ENCODE measurements at places on chromosomes 11 and 22.

DNA sequence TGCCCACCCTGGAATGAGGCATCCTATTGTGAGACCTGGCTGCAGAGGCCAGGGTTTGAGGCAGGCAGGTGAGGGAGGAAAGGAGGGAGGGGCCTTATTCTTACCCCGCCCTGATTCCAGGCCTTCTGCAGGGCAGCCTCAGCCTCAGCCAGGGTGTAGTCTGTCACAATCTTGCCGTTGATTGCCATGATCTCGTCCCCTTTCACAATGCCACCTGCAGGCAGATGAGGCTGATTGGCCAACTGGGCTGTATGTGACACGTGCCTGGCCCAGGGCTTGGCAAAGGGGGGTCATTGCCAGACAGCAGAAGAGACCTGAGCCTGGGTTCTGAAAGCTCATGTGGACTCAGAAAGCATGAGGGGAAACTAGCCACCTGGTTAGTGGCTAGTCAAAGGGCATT is 21.4 kb upstream of the ABCC8 start:
- DNase-seq: peak; percentile 83

GRCh38 chr22:31574055-31574670 is 77.8 kb downstream of the SFI1 start:
- DNase-seq: no peak

DNA sequence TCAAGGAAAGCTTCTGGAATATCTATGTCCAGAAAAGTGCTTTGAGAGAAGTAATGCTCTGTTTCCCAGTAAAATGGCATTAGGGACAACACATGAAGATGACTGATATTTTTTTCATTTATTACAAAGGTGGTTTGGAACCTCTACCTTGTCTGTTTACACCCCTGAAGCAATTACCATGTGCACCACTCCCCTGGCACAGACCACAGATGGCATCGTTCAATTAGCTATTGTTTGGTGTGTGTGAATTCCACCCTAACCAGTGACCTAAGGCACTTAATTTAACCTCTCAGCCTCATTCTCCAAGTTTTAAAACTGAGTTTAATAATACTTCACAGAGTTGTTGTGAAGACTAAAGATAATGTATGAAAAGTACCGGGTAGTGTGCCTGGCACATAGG is 127.6 kb upstream of the BMAL1 start:
- no peak for DNase-seq

DNA sequence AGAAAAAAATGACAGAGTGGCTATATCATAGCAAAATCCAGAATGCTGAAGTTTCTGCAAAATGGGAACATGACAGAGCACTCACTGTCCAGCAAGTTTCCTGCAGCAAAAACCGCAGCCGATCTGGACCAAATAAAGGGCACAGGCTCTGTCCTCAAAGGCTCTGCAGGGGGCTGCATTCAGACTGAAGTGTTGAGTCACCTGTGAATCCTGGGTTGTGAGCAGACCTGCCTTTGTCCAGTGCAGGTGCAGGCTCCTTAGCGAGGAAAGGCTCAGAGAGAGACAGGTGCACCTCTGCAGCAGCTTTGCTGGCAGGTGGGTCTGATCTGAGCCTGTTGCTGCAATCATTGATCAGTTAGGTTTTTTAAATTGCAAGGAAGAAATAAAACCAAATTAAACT is 29.3 kb upstream of the NFAM1 start:
- DNase-seq: peak; percentile 31

GRCh38 chr11:95299078-95299679 is 68.2 kb upstream of the SESN3 start:
- DNase-seq: no peak

DNA sequence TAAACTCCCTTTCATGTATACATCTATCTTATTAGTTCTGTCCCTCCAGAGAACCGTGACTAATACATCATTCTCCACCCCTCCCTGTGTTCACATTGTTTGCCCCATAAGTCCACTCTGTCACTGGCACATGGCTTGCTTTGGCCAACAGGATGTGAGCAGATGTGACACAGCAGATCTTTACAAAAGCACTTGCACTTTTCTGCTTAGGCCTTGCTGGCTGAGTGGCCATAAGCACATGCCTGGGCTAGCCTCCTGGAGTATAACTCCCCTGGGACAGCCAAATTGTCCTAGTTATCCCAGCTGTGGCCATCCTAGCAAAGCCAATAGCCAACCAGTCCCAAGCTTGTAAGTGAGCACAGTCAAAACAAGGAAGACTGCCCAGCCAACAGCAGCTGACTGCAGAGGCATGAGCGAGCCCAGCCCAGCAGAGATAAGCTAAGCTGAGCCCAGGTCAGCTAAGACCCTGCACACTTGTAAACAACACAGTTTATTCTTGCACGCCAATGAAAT is 9.7 kb upstream of the RCN1 start:
- DNase-seq: no peak

- DNase-seq: no peak
Observed at GRCh38 chr11:95563173-95563572, 226.4 kb downstream of the FAM76B start.

- no peak for DNase-seq
Observed at GRCh38 chr11:108734956-108735559, 70.2 kb downstream of the DDX10 start.

GRCh38 chr11:5808500-5809121 is at the start of gene OR52N2:
Gene OR52N2 (plus strand): TSS chr11:5808924. CDS start chr11:5820336, 11,412 bp downstream.
- peak; percentile 6 for DNase-seq

DNA sequence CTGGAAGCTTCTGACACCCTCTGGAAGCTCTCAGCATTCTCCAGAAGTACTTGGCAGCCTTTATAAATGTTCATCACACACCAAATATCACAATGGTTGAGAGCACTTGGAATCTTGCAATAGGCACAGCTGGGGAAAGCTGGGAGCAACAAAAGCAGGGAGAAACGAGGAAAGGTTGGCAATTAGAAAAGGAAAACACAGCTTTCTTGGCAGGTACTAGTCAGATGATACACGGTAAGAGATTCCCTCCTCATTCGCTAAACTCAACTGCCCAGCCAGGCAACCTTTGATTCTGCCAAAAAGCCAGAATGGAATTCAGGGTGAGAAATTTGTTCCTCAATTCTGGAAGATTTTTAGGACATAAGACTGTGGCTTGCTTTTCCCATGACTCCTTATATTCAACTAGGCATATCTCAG is 576.9 kb upstream of the ANO5 start:
- peak; percentile 19 for DNase-seq

GRCh38 chr11:78127403-78127802 is 12.0 kb downstream of the ALG8 start:
- DNase-seq: no peak

DNA sequence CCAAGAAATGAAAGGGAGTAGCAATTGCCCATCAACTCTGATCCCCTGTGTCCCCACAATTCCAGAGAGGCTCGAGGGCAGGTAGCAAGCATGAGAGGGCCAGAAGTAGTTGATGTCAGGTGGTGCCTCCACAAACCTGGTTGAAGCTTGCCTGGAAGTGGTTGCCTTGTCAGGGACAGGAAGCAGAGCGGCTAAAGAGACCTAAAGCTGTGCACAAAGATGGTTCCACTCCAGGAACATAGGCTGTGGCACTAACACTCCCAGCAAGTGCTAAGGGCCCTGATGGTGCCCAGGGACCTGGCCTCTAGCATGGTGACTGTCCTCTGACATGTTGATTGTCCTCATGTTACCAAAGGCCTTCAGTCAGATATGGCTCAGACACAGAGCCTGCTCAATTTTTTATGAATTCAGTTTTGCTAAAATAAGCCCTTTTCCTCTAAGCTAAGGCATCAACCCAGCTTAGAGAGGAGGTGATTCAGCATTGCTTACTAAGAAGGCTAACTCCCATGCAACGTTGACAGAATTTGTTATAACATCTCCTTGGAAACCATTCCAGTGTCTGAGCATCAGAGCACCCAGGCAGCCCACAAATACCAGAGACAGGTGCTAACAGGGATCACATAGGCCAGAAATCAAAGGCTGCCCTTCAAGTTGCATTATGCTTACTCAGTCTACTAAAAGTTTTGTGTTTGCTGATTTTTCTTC is 196.3 kb upstream of the ARHGAP20 start:
- DNase-seq: no peak

GRCh38 chr11:6682591-6682935 is 577 bp downstream of the MRPL17 start:
- no peak for DNase-seq

DNA sequence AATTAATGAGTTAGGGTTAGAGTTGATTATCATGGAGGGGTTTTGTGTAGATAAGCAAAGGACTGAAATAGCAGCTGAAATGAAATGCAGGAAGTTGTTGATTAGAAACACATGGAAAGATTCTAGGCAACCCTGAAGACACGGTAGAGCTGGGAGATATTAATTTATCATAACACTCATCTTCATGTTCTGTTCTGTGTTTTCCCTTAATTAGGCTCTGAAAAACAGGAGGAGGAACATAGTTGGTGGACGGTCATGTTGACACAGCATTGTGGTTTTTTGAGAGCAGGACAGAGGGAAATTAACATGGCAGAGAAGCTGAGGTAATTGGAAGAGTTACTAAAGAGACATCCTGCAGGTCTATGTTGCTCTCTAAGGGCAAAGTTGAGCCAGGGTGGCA is 138.8 kb upstream of the UBASH3B start:
- DNase-seq: no peak

- DNase-seq: no peak
Observed at GRCh38 chr11:73087730-73088129, 54.4 kb downstream of the FCHSD2 start.

GRCh38 chr11:62324731-62325556 is 12.3 kb upstream of the ASRGL1 start:
- DNase-seq: no peak

DNA sequence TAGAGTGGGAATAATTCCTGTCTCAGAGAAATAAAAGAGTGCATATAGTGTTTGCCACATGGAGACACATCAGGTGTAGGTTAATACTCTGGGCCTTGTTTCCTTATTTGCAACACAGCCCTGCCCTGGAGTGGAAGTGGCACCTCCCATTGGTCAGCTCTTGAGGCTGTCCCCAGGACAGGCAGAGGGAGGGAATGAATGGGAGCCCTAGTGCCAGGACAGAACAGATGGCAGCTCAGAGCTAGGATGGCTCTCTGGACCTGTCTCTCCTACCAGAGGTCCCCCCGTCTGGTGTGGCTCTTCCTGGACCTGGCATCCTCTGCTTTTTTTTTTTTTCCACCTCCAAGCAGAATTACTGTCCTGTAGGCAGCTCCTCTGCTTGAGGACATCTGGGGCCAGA is 35.6 kb downstream of the LIMK2 start:
- no peak for DNase-seq

GRCh38 chr11:120703358-120704152 is 192.0 kb downstream of the GRIK4 start:
- no peak for DNase-seq

DNA sequence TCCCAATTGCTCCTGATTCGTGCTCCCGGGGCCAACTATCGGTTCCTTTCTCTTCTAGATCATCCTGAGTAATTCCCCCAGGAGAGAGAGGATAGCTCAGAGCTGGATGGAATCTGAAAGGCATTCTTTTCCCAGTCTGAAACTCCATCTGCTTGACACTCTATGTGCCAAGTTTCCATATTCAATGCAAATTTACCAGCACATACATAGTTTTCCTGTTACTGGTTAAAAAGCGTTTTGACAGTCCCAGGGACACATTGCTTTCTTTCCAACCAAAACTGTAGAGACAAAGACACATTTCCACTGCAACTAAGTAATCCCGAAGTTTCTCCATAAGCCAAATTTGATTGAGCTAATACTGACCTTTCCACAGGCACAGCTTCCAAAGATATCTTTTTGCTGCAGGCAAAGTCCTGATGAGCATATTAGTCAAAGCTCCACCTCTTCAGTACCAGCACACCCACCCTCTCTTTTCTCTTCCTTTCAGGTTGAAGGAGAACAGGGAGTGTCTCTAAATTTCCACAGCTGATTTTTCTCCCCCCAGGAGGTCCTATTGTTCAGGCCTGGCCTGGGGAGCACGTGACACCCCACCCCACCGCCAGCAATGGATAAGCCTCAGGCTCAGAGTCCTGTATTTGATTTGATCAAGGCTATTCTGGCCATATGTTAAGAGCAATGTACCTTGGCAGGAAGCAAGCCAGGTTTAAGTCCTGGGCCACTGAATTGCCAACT is 9.7 kb upstream of the ANKK1 start:
- DNase-seq: no peak

GRCh38 chr22:47920380-47920959 is 1158.0 kb downstream of the TBC1D22A start:
- DNase-seq: no peak

DNA sequence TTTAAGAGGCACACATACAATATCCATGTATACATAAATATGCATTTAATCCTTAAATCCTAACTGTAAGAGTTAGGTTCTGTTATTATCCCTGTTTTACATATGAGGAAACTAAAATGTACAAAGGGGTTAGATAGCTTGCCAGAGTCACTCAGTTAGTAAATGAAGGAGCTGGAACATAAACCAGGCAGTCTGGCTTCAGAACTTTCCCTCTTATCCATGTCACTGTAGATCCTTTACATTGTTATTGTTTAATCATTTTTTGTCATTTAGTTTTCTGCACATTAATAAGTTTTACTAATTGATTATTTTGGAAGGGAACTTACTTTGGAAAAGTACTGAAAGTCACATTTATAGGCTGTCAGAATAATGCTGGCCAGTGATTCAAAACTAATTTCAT is 282.4 kb downstream of the TMEM135 start:
- DNase-seq: no peak

- DNase-seq: no peak
Observed at GRCh38 chr11:65859812-65860277, 388 bp upstream of the MUS81 start.

DNA sequence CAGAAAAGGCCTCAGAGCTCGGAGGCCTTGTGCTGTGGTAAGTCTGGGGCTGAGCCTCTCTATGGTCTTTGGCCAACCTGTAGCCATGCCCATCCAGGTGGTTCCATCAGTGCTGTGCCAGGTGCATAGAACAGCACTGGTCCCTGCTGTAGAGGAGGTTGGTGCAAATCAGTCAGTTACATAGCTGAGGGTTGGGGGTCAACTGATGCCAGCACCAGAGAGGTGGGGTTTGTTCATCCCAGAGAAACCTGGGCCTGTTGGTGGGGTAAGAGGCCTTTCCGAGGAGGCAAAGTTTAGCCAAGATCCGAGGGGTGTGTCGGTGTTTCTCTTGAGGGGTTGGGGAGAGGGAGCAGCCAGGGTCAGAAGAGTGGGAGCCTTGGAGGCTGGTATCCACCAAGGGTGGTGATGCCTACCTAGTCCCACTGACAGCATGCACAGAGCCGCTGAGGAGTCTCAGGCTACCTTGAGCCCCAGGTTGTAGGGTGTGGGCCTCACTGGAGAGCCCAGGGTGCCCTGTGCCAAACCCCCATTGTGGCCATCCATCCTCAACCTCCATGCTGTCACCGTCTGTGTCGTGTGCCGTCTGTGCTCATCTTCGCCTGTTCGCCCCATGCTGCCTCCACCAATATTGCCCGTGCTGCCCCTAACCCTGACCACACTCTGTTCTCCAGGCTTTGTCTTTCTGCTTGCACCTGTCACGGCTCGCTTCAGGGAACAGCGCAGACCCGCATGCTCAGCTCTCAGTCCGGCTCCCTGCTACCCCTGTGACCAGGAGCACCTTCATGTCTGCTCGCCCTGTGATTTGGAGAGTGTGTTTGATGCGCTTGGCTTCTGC is 78.7 kb upstream of the SUSD2 start:
- DNase-seq: no peak
